Thyroid gland (tissue), 4 donors: ENCODE measurements at places on chromosomes 1 and 21. TPM values are rescaled to one million over a fixed set of nuclear protein-coding genes. Genes with fewer than 3 reads are reported as not detected.

The CD1D gene
- 1.9 TPM for total RNA-seq

The CHD5 gene
- total RNA-seq = 0.22 TPM

- no peaks in the 10 kb centered on the region for H3K27me3 ChIP-seq
- H3K4me1 ChIP-seq = no peaks in the 10 kb centered on the region
Observed at GRCh38 chr1:1959840-1960479, 40.9 kb upstream of the TMEM52 start.

DNA sequence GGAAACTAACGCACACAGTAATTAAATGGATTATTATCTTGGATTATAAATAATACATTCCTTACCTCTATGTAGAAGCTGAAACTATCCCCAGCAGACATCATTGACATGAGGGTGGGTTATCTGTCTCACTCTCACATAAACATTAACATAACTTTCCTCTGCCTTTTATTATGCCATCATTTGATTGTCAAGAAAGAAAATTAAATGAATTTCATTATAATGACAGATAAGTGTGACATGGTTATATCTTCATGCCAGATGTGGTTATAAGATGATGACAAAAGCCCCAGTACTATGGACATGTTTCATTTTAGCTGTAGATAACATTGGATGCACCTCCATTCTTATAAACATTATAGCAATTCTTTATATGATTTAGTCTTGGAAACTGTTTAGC, 476.5 kb downstream of the KCNT2 start:
- H3K36me3 ChIP-seq = no peaks in the 10 kb centered on the region
- H3K4me3 ChIP-seq = no peak overlapping the region
- no peak for DNase-seq
- peaks cover 14% of the 10 kb centered on the region for H3K4me1 ChIP-seq

DNA sequence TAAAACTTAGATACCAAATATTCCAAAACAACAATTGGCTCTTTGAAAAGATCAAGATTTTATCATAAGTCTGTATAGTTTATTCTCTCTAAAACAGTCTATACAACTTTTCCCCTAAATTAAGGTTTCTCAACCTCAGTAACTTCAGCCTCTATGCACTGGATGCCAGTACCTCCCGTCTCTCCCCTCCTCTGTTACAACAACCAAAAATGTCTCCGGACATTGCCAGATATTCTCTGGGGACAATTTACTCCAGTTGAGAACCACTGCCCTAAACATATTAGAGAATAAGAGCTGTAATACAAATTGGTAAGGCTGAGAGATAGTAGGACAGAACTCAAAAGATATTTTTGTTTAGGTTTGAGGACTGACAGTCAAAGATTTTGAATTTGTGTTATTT, 71.6 kb downstream of the TMEM200B start:
- H3K36me3 ChIP-seq = no peaks in the 10 kb centered on the region
- H3K4me1 ChIP-seq = no peaks in the 10 kb centered on the region

DNA sequence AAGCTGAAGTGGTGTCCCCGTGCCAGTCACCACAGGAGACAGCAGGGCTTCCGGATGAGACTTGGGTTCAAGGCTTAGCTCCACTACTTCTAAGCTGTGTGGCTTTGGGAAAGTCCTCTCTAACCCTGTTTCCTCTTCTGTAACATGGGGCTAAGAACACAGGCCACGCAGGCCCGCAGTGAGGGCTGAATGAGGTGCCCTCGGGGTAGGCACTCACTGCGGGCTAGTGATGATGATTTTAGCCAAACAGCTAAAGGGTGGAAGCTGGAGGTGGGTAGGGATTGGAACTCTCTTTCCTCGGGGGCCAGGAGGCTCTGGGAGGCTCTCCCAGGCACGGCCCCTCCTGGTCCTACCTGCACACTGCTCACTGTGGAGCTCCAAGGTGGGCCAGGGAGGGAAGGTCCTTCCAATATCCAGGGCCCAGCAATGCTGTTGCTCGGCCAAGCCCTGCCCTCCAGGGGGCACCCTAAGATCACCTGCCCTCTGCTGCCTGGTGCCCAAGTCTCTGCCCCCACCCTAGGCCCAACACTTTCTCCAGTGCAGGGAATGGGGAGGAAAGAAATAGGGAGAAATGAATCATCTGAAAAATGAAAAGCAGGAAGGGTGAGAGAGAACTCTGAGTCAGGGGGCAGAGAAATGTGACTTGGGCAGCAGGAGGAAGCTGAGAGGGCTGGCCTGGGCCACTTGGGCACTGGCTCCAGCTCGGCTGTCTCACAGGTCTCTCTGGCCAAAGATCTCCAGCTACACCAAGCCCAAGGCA, 19.2 kb upstream of the EVA1B start:
- no peaks in the 10 kb centered on the region for H3K27me3 ChIP-seq
- peaks cover 5% of the 10 kb centered on the region for H3K4me1 ChIP-seq
- peak; percentile 59 for DNase-seq
- no peak overlapping the region for H3K27ac ChIP-seq
